ENCODE measurements at places on chromosomes 1 and 21.

- peak; percentile 50 for DNase-seq
Measured at GRCh38 chr21:40516335-40516734, 330.6 kb downstream of the DSCAM start.

DNA sequence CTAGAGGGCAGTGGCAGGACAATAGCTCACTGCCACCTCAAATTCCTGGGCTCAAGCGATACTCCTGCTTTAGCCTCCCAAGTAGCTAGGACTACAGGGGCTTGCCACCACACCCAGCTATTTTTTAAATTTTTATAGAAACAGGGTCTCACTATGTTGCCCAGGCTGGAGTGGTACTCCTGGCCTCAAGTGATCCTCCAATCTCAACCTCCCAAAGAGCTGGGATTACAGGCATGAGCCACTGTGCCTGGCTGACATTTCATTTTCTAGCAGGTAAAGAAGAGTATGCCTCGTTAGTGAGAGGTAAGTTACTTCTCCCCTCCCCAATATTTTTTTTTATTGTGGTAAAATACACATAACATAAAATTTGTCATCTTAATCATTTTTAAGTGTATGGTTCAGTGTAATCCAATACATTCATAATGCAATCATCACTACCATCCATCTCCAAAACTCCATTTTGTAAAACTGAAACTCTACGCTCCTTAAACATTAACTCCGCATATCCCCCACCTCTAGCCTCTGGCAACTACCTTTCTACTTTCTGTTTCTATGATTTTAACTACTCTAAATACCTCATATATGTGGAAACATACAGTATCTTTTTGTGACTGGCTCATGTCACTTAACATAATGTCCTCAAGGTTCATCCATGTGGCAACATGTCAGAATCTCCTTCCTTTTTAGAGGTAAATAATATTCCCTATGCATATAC is 22.4 kb downstream of the ZZZ3 start:
- no peak for DNase-seq

DNA sequence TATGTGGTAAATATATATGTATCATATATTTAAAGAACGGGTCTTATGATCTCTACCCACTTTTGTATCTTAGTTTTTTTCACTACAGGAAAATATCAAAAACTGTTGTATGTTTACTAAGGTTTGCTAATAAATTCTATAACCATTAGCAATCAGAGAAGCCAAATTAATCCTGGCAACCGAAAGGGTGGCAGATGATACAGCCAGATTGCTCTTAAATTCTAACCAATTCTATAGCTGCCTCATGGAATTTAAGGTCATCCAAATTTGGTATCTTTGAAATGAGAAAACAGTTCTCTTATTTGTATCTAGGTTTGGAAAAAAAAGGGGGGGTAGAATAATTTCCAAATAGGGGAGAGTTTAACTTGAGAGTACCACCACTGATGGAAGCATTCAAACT is 591.2 kb downstream of the SMYD3 start:
- no peak for DNase-seq

- DNase-seq, result no peak
Measured at GRCh38 chr1:7610106-7610731, 160.9 kb upstream of the VAMP3 start.

DNA sequence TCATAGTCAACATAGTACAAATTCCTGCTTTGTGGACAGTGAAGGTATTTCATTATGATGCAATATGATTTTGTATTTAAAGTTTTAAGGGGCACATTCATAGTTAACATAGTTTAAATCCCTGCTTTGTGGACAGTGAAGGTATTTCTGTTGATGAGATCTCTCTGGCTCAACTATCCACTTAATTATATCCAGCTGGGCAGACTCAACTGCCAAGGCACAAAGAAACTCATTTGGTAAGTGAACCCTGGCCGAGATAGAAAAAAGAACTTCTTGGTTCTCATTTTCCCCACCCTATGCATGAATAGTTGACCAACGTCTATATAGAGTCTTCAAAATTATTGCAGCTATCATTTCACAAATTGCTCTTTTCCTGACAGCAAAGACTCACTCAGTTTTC is 1194.6 kb downstream of the NCAM2 start:
- DNase-seq, result no peak

DNA sequence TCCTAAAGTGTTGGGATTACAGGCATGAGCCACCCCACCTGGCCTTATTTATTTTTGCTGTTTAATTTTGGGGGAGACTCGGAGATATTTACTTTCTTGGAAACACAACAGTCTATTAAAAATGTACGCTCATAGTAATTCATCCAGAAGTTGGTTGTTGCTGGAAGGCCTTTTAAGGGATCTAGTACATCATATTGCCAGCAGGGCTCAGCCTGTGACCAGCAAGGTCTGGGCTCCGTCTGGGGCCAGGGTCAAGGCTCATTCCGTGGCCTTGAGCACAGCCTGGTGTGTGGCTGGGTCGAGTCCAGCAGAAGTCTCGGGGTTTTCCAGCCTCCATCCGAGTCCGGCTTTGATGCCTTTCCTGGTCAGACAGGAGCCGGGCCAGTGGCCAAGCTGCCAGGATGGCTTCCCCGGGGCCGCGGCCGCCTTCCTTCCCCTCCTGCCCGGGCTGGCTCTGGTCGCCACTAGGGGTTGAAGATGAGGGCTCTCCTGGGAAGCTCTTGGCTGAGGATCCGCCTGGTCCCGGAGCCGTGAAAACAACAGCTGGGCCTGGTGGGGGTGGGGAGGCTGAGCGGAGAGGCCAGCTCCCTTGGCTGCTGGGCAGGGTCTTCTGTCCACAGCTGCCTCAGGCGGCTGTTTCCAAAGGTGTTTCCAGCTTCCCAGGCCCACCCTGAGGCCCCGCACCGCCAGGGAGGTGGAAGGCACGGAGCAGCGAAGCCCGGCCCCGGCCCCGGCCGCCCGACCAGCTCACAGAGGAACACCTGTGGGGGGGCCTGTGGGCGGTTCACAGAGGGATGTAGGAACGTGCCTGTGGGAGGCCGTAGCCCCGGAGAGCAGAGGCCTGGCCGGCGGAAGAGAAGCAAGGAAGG is 5.1 kb upstream of the VWA1 start:
- peak; percentile 72 for DNase-seq

DNA sequence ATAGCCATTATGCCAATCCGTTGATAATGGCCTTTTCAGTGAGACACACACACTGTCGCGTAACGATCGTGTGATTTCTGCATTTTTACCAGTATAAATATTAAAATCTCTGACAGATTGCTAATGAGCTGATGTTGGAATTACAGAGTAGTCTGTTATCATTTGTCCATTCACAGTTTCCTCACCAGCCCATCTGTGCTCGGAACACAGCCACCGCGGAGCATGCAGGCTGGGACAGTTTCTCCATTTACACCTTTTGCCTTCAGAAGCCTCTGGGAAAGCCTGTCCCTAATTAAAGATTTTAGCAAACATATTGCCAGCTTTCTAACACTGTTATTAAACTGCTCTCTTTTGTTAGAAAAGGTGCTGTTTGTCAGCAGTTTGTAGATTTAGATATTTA is 82.2 kb upstream of the BARHL2 start:
- DNase-seq, result no peak

GRCh38 chr1:180163041-180163440 is 8.4 kb downstream of the QSOX1 start:
- no peak for DNase-seq

GRCh38 chr1:246947255-246947654 is 15.5 kb upstream of the AHCTF1 start:
- peak; percentile 68 for DNase-seq

Data from pons (tissue), 1 donor.